Panc1 (cell line): ENCODE measurements at places on chromosomes 5 and 9. TPM values are rescaled to one million over a fixed set of nuclear protein-coding genes. Genes with fewer than 3 reads are reported as not detected.

DNA sequence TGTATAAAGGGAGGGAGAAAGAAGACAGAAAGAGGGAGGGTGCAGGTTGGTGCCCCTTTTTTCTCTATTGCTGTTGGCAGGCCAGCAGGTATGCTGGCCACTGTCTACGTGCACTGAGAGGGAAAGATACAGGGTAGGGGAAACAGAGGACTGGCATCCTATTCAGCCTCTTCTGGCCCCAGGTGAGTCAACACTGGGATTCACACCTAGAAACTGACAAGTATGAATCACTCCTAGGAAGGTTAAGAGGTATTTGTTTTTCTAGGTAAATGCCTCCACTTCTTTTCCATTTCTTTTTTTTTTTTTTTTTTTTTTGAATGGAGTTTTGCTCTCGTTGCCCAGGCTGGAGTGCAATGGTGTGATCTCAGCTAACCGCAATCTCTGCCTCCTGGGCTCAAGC lies 2.8 kb upstream of the UBAP1 start:
- DNase-seq: no peak

- no peak for DNase-seq
Measured at GRCh38 chr9:70805949-70806348, 315.5 kb downstream of the TRPM3 start.

DNA sequence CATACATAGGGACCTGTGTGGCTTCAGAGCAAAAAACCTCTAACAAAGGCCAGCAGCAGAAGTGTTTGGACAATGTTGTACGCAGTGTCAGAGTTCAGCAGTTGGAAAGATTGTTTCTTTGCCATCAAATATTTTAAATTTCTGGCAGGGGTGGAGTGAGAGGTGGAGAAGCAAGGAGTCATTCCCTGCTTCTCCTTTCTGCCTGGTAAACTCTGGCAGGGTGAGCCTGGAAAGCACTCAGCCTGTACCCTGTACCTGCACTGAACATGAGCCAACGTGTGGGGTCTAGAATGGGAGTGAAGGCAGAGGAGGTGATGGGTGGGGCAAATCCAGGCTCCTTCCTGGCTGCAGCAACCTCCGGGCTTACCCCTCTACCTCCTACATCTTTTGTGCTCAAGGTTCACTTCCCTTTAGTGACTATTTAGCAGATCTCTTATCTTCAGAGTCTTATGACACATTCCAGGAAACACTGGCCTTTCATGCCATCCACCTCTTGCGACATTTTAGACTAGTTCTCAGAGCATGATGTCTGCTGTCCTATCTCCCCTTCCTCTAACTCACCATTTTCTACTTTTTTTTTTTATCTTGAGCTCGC lies 445.0 kb upstream of the PIK3R1 start:
- no peak for DNase-seq

DNA sequence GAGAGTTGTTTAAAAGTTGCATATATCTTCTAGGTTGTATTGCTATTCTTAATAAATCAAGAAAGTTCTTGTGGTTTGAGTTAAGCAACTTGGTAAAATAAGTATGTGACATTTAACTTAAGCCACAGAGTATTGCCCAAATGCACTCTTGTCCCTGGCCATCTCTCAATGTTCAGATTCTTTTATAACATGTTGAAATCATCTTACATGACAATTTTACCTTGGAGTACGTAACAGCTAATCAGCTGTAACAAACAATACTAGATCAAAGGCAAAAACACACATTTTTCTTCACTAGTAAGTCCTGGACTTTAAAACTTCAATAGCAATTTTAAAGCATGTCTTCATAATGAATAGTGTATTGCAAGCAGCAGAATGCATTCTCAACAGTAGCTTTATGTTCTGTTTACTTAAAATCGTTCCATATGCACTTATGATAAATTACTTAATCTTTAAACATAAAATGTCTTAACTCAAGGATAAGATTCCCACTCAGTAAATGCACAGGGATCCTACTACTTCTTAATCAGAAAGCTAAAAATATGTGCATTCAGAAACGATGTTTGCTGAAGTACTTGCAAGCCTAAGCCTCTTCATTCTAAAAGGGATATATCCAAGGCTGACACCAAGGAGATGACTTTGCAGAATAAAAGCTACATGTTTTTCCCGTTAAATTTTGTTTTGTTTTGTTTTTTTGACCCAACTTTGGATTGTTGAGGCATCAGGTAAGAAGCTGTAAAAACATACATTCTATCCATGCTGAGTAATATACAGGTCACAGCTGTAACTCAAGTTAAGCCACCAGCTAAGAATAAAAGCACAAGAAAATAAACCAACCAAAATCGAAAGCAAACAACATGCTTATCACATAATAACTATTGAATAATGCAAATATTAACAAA lies 86.1 kb upstream of the NFIB start:
- no peak for DNase-seq

- DNase-seq: no peak
Measured at GRCh38 chr5:171444582-171444981, 25.1 kb downstream of the FGF18 start.

DNA sequence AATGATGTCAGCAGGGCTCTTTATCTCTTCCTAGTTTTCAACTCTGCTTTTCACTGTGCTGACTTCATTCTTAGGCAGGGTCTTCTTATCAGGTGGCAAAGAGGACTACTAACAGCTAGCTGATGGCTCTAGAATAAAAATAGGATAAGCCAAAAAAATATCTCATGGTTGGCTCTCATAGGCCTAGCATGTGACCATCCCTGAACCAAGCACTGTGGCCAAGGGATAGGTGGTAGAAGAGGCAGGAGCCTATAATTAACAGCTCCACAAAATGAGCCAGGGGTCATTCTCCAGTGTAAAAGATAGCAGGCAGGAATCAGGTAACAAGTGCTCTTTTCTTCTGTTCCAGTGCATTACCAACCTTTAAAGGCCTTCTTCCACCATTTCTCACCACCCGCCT lies 21.1 kb downstream of the ANKDD1B start:
- no peak for DNase-seq

DNA sequence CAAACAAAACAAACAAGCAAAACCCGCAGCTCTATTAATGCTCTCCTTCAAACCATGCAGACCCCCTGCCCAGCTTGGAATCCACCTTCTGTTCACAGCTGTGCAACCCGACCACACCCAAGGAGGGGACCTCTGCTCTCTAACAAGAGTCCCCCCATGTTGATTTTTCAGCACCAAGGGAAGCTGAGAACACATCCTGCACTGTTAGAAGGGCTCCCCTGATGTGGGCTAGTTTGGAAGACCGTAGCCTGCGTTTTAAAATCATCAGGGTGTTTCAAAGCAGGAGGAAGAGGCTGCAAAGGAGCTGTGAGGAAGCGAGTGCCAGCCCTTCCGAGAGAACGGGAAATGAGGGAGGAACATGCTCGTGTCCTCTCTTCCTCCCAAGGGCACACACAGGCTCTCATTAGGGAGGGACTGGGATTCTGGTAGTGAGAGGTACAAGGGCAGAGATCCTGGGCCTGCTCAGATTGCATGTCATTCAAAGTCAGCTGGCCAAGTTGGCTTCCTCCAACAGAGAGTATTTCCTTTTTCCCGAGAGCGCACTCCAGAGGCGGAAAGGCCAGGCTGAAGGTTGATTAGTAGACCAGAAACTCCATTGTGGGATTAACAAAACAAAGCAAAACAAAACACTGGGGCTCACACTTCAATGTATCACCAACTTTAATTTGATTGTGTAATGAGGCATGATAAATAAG lies 185.9 kb downstream of the SEMA6A start:
- DNase-seq: no peak

- DNase-seq: no peak
Measured at GRCh38 chr5:79111960-79112702, 522 bp downstream of the BHMT start.

DNA sequence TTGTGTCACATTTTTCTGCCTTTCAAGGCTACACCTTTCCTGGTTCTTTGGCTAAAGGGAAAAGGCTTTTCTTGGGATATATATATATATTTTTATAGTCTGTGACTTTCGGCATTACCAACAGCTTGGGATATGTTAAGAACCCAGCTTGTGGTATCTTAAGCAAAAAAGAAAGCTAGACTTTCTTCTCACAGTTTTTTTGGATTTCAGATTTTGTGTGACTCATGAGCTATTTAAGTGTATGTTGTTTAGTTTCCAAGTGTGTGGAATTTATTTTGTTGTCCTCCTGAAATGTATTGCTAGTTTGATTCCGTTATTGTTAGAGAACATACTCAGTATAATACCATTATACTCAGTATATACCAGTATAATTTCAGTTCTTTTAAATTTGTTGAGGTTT lies 64.8 kb downstream of the ERCC6L2 start:
- DNase-seq: no peak

DNA sequence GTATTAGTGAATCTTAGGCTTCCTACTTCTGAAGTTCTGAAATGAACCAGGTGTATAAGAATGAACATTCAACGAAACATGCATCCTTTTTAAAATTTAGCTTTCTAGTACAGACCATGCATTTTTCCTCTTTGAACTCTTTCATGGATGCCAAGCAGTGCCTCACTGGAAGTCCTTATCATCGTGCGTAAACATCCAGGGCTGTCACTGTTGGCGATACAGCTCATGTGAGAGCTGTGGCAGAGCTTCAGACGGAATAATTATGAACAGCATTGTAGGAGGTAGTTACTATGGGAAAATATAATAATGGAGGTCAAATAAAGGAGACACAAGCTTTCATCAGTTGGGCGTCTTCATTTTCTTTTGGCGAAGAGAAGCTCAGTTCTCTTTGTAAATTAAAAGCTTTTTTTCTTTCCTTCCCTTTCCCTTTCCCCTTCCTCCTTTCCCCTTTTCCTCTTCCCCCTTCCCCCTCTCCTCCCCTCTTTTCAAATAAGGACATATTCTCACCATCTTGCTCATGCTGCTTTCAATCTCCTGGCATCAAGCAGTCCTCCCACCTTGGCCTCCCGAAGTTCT lies 167.3 kb downstream of the KDM4C start:
- no peak for DNase-seq

DNA sequence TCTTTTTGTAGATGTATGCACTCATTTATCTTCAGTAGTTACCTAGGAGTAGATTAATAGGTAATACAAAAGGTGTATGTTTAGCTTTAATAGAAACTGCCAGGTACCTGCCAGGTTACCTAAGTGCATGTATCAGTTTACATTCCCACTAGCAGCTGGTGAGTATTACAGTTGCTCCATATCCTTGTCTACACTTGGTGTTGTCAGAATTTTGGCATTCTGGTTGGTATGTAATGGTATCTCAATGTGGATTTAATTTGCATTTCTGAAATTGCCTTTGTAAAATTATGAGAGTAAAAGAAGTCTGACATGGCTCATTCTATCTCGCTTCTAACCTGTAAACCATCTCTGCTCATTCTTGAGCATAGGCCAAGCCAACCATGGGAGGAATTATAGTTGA lies 38.3 kb upstream of the SIL1 start:
- DNase-seq: no peak

GRCh38 chr9:98045234-98046179 lies 11.0 kb upstream of the NANS start:
- DNase-seq: no peak

DNA sequence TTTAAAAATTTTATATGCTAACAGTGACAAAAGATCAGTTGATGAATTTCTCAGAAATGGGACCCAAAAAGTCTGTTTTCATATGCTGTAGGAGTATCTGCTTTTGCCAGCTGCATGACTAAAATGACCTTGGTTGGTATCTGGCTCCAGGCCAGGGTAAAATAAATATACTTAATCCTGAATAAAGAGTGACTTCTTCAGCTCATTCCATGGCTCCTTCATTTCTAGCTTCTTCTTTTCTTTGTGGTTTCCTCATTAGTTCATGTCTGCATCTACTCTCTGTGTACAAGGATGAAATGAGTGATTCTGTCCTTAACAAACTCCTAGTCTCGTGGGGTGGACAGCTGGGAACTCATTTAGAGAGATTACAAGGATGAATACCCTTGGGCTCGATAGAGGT lies 36.0 kb downstream of the RCL1 start:
- no peak for DNase-seq

DNA sequence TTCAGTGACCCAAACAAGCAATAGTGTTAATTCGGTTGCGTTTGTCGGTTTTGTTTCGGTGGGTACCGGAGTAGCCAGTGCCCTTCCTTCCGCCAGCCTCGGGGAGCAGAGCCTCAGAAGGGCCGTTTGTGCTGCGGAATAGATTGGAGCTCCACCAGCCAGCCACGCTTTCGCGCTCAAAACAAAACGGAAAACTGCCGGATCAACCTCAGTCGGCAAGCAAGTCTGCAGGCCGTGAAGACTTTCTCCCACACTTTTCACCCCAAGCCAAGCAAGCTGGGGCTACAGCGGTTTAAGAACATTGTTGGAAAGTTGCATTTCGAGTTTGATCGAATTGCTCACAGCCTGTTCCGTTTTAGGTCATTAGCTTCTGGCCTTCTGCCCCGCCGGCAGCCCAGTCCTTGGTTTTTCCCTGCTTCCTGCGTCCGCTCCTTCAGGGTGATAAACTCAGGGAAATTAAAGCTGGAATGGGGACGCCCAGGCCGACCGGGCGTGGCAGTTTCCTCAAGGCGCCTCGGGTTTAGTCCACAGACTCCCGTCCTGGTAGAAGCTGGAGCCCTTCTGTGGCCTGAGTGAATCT lies 803 bp upstream of the CCNO start:
- no peak for DNase-seq

- no peak for DNase-seq
Measured at GRCh38 chr9:93084471-93084881, 11.5 kb upstream of the CARD19 start.

DNA sequence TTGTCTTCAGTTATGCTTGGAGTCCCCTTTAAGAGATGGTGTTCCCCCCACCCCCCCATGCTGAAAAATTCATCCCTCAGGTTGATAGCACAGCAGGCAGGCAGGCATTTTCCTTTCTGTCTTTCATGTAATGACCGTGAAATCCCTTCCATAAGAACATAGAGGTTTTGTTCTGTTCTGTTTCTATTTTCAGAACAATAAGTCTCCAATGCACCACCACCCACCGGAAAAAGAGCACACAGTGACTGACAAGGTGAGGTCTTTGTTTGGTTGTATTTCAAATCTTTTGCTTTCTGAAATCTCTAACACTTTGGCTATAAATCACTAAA lies 52.4 kb downstream of the DMRT2 start:
- DNase-seq: no peak

- peak; percentile 73 for DNase-seq
Measured at GRCh38 chr5:59760785-59761348, 132.7 kb downstream of the PDE4D start.

FOXD4L4 gene
- 0.10 TPM for total RNA-seq

RXFP3 gene
- not detected for total RNA-seq

SPATA31E1 gene
- total RNA-seq: not detected

PFN3 gene
- not detected for total RNA-seq

UBLCP1 gene
- total RNA-seq: 31.8 TPM

COL27A1 gene
- total RNA-seq: 5.1 TPM

CD72 gene
- 0.72 TPM for total RNA-seq

EDIL3 gene
- 17.6 TPM for total RNA-seq

DRD1 gene
- 1.0 TPM for total RNA-seq

STKLD1 gene
- total RNA-seq: 0.74 TPM

CARTPT gene
- total RNA-seq: not detected

RALGPS1 gene
- total RNA-seq: 7.2 TPM
